Testis (tissue), 5 donors: ENCODE measurements at places on chromosomes 7 and 10. TPM values are rescaled to one million over a fixed set of nuclear protein-coding genes. Genes with fewer than 3 reads are reported as not detected.

Gene GRB10
- total RNA-seq = 57.7 TPM

Gene MACROH2A2
- total RNA-seq = 69.6 TPM

Gene LGI1
- 0.56 TPM for total RNA-seq

Gene CALHM1
- total RNA-seq = 0.50 TPM

Gene SPDYE5
- 12.5 TPM for total RNA-seq

Gene GIMAP4
- total RNA-seq = 6.2 TPM

Gene FGFBP3
- 1.4 TPM for total RNA-seq

Gene CRTAC1
- total RNA-seq = 7.5 TPM

Gene CCDC3
- 30.6 TPM for total RNA-seq

Gene TYW1B
- 11.3 TPM for total RNA-seq

Gene GCK
- total RNA-seq = 1.2 TPM

- H3K27ac ChIP-seq = no peak overlapping the region
- H3K4me3 ChIP-seq = no peak overlapping the region
- no peaks in the 10 kb centered on the region for H3K36me3 ChIP-seq
These were observed 61.7 kb upstream of the ITGA8 start for GRCh38 chr10:15781381-15781960.

- no peaks in the 10 kb centered on the region for H3K27me3 ChIP-seq
- peaks cover 27% of the 10 kb centered on the region for H3K4me1 ChIP-seq
- H3K27ac ChIP-seq = peak overlapping the region; percentile 25
These were observed 52.7 kb upstream of the FAM20C start for GRCh38 chr7:139561-140243.

- DNase-seq = no peak
- H3K36me3 ChIP-seq = no peaks in the 10 kb centered on the region
- peaks cover 49% of the 10 kb centered on the region for H3K4me1 ChIP-seq
- H3K27ac ChIP-seq = peak overlapping the region; percentile 59
- no peaks in the 10 kb centered on the region for H3K27me3 ChIP-seq
These were observed 102.8 kb downstream of the KAT6B start for GRCh38 chr10:74929197-74929596.

- H3K27ac ChIP-seq = no peak overlapping the region
- H3K36me3 ChIP-seq = no peaks in the 10 kb centered on the region
- no peaks in the 10 kb centered on the region for H3K4me1 ChIP-seq
- H3K27me3 ChIP-seq = no peaks in the 10 kb centered on the region
- H3K4me3 ChIP-seq = no peak overlapping the region
- DNase-seq = no peak
These were observed 88.2 kb upstream of the IMMP2L start for GRCh38 chr7:111650456-111650999.

GRCh38 chr10:34866848-34867247 is 51.8 kb upstream of the PARD3 start:
- no peaks in the 10 kb centered on the region for H3K36me3 ChIP-seq
- no peak for DNase-seq
- no peaks in the 10 kb centered on the region for H3K27me3 ChIP-seq
- no peak overlapping the region for H3K4me3 ChIP-seq
- peaks cover 9% of the 10 kb centered on the region for H3K4me1 ChIP-seq

- peak overlapping the region; percentile 98 for H3K4me3 ChIP-seq
- peaks cover 54% of the 10 kb centered on the region for H3K4me1 ChIP-seq
- H3K27ac ChIP-seq = peak overlapping the region; percentile 93
- H3K27me3 ChIP-seq = no peaks in the 10 kb centered on the region
- peak; percentile 65 for DNase-seq
These were observed 1.8 kb downstream of the TSC22D4 start for GRCh38 chr7:100476903-100477870.

DNA sequence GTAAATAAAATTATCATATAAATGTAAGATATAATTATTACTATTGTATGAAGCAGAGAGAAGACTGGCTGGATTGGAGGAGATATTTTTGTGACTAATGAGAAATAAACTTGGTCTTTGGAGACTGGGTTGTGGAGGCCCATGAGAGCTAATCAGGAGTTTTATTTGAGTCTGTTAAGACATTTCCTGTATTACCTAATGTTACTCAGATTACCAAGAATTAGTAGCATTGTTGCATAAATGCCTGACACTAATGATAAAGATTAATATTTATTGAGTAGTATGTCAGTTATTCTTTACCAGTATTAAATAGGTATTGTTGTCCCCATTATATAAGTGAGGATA is 7.1 kb downstream of the CCDC126 start:
- H3K27ac ChIP-seq = no peak overlapping the region
- H3K4me3 ChIP-seq = no peak overlapping the region
- H3K27me3 ChIP-seq = no peaks in the 10 kb centered on the region

- H3K4me3 ChIP-seq = no peak overlapping the region
- no peaks in the 10 kb centered on the region for H3K36me3 ChIP-seq
- H3K27ac ChIP-seq = no peak overlapping the region
- H3K4me1 ChIP-seq = no peaks in the 10 kb centered on the region
These were observed 35.5 kb downstream of the HIF1AN start for GRCh38 chr10:100571084-100571856.

- DNase-seq = no peak
- no peaks in the 10 kb centered on the region for H3K4me1 ChIP-seq
- H3K36me3 ChIP-seq = no peaks in the 10 kb centered on the region
- H3K27me3 ChIP-seq = no peaks in the 10 kb centered on the region
- no peak overlapping the region for H3K27ac ChIP-seq
These were observed 53.8 kb upstream of the TCF7L2 start for GRCh38 chr10:112896273-112896672.

GRCh38 chr7:151038951-151039849 is 9.1 kb upstream of the ASIC3 start:
- no peaks in the 10 kb centered on the region for H3K27me3 ChIP-seq
- H3K27ac ChIP-seq = peak overlapping the region; percentile 69
- DNase-seq = peak; percentile 74
- no peak overlapping the region for H3K4me3 ChIP-seq
- H3K36me3 ChIP-seq = no peaks in the 10 kb centered on the region

DNA sequence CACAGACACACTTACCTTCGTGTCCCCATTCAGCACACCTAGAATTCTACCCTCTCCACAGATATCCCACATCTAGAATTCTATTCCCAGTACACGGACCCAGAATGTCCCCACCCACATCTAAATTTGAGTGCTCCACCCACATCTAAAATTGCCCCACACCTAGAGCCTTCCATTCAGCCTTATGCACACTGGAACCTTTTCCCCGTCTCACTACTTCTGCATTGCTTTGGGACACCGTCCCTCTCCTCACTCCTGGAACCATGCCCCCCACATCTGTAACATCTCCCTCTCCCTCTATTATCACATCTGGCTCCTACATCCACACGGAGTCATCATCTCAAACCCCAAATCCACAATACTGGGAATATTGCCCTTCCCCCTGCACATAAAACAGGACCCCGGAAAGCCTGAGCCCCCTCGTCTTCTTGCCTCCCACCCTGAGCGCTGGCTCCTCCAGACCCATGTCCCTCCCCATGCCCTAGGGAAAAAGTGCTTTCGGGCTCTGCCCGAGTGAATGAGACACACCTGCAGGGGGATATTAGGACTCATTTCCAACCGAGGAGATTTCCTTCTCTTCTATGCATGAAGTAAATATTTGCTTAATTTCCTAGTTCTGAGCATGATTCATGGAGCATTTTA is 125.8 kb upstream of the UNC5B start:
- no peaks in the 10 kb centered on the region for H3K4me1 ChIP-seq
- no peaks in the 10 kb centered on the region for H3K36me3 ChIP-seq
- H3K27ac ChIP-seq = no peak overlapping the region
- DNase-seq = no peak

DNA sequence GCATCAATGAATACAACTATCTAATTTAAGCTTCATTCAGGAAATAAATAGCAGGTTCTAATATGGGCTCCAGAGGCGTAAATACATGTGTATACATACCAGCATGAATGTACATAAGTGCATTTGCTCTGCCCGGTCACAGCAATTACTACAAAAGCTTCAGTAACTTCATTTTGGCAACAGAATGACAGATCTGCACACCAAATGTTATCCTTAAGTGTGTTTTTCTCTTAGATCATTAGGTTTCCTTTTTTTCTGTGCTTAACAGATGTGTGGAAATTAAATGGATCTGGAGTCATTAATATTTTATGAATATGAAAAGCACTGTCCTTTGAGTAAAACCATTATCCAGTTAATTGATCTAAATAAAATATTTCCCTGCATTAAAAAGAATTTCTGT is 159.0 kb upstream of the MEOX2 start:
- H3K4me1 ChIP-seq = no peaks in the 10 kb centered on the region
- H3K27me3 ChIP-seq = no peaks in the 10 kb centered on the region
- no peak for DNase-seq
- no peak overlapping the region for H3K27ac ChIP-seq
- H3K4me3 ChIP-seq = no peak overlapping the region

- no peak overlapping the region for H3K27ac ChIP-seq
- no peaks in the 10 kb centered on the region for H3K27me3 ChIP-seq
- DNase-seq = no peak
- H3K4me1 ChIP-seq = peaks cover 16% of the 10 kb centered on the region
- H3K36me3 ChIP-seq = no peaks in the 10 kb centered on the region
- H3K4me3 ChIP-seq = no peak overlapping the region
These were observed 58.0 kb downstream of the PLXNA4 start for GRCh38 chr7:132518102-132518838.

- H3K27me3 ChIP-seq = no peaks in the 10 kb centered on the region
- peak; percentile 78 for DNase-seq
- H3K4me1 ChIP-seq = peaks cover 15% of the 10 kb centered on the region
- H3K27ac ChIP-seq = peak overlapping the region; percentile 98
- peak overlapping the region; percentile 99 for H3K4me3 ChIP-seq
- H3K36me3 ChIP-seq = no peaks in the 10 kb centered on the region
These were observed 994 bp upstream of the CYP51A1 start for GRCh38 chr7:92135052-92135889.
